Hematopoietic multipotent progenitor cell treated with erythropoietin and hydrocortisone succinate and interleukin-3 and kit ligand, for 8 days (in vitro differentiated cells): ENCODE measurements at places on chromosomes 1 and 21.
A peak's percentile ranks its signal among the peaks of the same experiment; 100 is the strongest.

DNA sequence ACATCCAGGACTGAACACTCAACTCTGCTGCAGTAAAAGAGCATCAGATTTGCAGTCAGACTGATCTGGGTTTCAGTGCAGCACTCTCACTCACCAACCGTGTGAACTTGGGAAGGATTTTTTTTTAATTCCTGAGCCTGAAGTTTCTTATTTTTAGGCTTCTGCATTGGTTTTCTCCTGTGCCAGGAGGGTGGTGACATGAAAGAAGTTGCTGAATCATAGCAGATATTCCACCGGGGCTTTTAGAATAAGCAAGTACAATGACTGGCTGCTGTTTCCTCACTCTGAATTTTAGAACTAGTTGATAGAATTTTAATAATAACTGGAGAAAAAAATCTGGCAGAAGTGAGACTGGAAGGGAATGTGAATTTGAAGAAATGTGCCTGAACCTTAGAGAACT lies 11.6 kb downstream of the ADAM30 start:
- no peak for DNase-seq

GRCh38 chr1:158053276-158053675 lies 59.8 kb downstream of the KIRREL1 start:
- no peak for DNase-seq

DNA sequence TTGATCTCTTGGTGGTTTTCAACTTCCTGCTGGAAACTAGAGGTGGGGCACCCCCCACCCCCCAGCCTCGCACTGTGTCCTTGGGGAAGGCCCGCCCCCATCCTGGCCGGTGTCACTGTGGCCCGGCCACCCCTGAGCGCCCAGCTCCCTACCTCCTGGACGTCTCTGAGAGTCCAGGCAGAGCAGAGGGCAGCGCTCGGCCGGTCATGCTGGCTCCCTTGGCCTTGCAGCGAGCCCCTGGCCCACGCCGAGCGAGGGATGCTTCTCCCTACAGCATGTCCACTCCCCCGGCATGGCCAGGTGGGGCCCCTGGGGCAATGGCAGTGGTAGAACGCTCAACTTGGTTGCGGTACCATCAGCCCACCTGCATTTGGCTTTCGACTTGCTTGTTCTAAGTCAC lies 28.7 kb upstream of the TRAPPC10 start:
- DNase-seq: no peak

GRCh38 chr1:12496154-12496961 lies 121.7 kb downstream of the DHRS3 start:
- peak; percentile 82 for DNase-seq

GRCh38 chr21:45974073-45975019 lies 7.2 kb upstream of the COL6A1 start:
- DNase-seq: no peak

DNA sequence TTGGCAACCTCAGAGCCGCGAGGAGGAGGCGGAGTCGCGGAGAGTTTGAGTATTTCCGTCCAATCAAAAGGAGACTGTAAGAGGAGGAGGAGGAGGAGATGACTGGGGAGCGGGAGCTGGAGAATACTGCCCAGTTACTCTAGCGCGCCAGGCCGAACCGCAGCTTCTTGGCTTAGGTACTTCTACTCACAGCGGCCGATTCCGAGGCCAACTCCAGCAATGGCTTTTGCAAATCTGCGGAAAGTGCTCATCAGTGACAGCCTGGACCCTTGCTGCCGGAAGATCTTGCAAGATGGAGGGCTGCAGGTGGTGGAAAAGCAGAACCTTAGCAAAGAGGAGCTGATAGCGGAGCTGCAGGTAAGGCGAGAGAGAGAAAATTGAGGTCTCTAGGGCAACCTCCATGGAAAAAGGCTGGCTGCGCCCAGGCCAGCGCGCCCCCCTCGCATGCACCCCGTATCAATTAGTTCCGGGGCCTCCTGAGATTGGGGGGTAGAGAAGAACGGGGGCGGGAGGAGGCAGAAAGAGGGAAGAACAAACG lies at the start of gene PHGDH:
Gene PHGDH, plus strand, starts transcription at position 131 of the 538 bp plus-strand sequence. Its CDS starts 89 bp downstream, at position 220.
- DNase-seq: peak; percentile 31

DNA sequence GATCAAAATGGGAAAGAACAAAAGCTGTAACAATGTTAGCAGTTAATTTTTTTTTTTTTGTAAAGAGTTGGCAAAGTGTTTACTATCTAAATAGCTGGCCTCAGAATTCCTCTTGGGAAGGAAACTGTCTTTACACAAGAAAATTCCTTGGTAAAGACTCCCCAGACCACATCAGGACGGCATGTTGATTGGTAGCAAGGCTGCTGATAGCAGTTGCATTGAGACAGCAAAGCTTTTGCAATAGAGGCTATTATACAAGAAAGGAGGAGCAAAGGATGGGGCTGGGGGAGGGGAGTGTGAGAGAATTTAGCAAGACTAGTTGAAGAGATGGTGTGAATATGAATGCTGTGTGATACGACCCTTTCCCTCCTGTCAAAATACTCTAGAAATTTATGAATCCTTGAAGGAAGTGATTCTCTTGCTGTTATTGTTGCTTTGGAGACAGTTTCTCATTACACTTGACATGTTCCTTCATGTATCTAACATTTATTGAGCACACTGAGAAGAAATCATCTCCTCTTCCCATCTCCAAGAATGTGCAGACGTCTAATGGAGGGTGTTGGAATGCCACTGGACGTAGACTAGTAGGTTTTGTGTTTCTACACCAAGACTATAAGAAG lies 355.6 kb downstream of the SIPA1L2 start:
- no peak for DNase-seq

GRCh38 chr21:41713495-41714281 lies 53.2 kb downstream of the RIPK4 start:
- DNase-seq: no peak

DNA sequence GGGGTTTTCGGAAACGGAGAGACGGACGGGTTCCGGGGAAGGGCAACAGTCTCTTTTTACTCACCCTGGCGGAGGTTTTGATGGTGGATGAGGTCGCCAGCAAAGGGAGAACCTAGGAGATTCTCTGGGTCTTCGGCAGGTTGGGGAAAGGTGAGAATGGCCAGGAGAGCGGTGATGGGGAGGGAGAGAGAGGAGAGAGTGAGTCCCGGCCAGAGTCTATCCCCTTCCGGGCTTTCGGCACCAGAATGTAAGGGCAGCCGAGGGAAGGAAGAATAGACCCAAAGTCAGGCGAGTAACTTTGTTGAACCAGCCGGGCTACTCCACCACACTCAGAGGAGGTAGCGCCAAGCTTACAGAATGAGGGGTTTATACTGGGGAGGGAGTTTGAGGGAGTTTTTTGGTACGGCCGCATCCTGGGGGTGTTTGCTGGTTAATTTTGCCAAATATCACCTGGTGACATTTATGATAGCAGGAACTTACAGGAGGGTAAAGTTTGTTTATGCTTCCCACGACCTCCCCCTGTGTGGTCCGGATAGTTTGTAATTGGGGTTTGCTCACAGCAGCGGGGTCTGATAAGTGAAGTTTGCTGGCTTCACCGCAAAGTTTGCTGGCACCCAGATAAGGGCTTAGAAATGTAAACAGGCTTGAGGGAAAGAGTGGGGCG lies 141.1 kb upstream of the ETV3 start:
- DNase-seq: peak; percentile 93

- no peak for DNase-seq
Measured at GRCh38 chr21:24025101-24025500, 1582.2 kb downstream of the MRPL39 start.

DNA sequence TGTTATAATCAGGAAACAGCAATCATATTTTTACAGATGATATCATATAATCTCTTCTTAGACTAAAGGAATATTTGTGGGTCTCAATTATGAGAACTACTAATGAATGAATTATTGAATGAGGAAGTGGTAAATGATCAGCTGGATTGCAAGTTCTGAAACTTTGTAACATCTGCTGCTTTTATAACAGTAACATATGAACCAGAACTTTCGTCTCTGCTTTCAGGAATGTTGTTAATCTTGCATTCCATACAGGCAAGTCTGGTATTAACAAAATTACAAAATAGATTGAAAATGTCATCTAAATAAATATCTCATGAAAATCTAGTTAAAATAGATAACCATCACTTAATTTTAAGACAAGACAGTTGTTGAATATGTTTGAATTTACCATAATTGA lies 110.5 kb upstream of the COL11A1 start:
- no peak for DNase-seq

DNA sequence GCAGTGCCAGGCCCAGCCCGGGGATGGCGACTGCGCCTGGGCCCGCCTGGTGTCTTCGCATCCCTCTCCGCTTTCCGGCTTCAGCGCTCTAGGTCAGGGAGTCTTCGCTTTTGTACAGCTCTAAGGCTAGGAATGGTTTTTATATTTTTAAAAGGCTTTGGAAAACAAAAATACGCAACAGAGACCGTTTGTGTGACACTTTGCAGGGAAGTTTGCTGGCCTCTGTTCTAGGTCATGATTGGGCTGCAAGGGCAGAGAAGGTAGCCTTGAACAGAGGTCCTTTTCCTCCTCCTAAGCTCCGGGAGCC lies 719 bp downstream of the SOD1 start:
- DNase-seq: peak; percentile 42

- DNase-seq: peak; percentile 97
Measured at GRCh38 chr1:38815903-38816627, 43.5 kb downstream of the RRAGC start.

DNA sequence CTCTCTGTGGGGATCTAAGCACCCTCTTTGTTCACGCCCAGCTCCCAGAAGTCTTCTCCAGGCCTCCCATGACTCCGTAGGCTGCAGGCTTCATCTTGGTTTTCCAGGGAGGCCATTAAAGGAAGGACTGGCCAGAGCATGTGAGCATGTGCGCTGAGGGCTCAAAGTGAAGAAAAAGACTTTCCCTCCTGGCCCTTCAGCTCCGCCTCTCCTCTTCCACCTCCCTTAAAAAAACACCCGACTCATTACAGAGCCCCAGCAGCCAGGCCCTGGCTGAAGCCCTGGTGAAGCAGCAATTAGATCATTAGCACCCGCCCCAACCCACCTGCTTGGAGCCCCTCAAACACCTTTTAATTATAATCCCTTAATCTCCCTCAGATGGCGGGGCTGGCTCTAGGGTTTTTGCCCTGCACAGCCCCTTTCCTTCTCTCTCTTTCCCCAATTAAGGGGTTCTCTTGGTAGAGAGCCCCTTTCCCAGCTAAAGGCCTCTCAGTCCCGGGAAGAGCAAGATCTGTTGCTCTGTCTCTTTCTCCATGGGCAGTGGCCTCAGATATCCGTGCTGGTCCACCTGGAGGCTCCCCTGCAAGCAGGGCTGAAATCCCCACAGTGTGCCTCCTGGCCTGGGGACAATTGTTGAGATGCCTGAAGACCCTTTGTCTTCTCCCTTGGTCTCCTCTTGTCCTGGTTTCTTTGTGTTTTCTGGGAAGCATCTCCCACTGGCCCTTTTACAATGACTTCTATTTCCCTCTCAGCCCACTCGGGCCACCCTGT lies 30.5 kb downstream of the RHBG start:
- DNase-seq: no peak
